ENCODE measurements at places on chromosomes 5 and 9.

DNA sequence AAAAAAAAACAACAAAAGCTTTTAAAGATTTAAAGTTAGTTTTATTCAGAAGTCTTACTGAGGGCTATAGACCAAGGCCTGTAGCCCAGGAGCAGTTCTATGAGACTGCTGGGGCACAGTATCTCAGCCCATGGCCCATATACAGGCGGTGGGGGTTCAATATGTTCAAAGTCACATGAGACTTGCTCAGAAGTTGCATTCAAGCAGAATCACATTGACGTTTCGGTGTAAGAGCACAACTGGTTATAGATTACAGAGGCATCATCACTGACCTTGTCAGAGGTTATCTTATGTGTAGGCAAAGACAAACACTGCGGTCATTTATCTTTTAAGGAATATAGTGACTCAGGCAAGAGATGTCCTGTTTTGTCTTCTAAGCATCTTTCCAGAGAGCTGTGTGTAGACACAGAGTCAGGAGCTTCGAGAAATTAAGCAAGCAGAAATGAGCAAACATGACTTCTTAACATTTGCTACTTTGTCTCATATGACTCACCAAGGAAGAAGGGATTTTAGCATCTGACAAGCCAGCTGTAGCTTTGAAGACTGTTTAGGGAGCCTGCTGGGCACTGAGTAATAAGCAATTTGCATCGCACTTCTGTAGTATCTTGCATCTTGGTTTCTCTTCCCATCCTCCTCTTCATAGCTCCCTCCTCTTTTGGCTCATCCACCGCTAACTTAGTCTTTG is 12.9 kb upstream of the F2RL1 start:
- DNase-seq: no peak

DNA sequence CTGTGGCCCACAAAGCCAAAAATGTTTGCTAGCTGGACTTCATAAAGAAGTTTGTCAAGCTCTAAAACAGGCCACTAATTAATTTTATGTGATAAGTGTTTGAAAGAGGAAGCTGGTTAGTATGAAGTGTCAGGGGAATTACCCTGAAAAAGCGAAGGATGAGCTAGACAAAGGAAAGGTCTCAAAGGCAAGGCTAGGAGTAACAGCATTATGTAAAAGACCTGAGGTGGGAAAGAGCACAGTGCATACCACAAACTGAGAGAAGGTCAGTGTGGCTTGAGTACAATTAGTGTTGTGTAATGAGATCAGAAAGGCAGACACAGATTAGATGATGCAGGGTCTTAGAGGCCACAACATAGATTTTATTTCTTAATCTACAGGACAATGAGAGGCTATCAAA is 29.6 kb downstream of the RC3H2 start:
- no peak for DNase-seq

DNA sequence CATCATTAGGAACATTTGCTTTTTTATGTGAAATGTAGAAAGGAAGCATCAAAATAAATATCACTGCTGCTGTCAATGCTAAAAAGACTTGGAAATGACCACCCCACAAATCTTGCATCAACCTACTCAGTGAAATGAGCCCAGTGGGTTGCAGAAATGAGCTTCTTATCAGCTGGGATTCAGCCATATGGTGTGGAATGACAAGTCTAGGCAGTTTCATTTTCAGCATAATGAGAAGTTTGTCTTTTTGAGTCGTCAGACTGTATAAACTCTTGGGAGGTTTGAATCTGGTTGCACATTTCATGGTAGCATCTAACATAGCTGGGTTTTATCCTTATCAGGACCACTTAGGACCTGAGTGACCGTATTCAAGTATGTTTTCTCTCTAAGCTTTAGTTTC is 251.1 kb upstream of the PPP1R2B start:
- no peak for DNase-seq

GRCh38 chr9:757246-757881 is 84.1 kb upstream of the DMRT1 start:
- DNase-seq: no peak

DNA sequence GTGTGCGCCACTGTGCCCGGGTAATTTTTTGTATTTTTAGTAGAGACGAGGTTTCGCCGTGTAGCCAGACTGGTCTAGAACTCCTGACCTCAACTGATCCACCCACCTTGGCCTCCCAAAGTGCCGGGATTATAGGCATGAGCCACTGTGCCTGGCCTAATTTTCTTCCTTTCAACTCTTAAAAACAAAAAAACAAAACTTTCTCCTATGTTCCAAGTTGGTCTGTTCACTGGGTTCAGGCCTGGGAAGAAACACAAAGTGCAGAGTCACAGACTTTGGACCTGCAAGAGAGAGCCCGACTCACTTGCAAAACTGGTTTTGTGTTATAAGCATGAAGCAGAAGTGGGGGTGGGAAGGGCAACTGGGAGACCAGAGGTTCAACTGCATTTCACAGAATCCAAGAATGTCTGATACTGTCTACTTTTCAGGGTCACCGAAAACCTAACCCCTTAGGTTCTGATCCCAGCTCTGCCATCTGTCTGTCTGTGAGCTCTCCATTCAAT is 5.2 kb upstream of the HDHD3 start:
- no peak for DNase-seq

Measured in stimulated activated CD8-positive, alpha-beta memory T cell treated with anti-CD3 and anti-CD28 coated beads, Interleukin-4, amount 100 ng/mL, for 1 hour (primary cell).